ENCODE measurements at places on chromosomes 2 and 18.

DNA sequence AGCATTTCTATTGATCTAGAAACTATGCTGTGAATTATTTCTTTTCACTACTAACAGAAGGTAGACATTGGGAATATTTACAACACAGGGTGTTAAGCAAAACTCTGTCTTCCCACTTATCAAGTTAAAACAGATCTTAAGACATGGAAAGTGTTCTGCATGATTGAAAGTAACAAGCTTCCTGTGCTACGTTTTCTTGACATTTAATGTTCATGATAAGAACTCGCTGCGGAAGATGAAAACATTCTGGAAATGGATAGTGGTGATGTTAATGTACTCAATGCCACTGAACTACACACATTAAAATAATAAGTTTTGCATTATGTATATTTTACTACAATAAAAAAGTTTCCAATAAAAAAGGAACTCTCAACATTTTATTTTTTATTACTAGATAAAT, 74.4 kb upstream of the SCN7A start:
- no peak for DNase-seq

- no peak for DNase-seq
Measured at GRCh38 chr2:12658310-12658945, 58.3 kb upstream of the TRIB2 start.

DNA sequence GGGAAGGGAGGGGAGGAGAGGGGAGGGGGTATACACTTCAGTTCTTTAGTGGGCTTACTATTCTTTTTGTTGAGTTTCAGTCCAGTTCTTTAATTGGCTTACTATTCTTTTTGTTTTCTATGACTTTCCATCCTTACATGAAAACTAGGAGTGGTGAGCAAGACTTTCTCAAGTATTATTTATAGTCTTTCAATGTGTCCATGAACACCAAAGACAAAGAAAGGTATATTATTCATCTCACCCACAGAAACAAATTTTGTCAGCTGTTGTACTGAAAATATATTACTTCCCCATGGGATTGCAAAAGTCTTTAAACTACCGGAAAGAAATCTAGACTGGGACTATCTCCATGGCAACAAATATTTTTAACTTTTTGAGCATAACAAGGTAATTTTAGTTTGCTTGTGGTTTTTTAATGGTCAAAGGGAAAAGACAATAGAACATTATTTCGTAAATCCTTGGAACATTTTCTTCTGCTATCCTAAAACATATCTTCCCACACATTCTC, 17.6 kb downstream of the ADAM17 start:
- DNase-seq: no peak

DNA sequence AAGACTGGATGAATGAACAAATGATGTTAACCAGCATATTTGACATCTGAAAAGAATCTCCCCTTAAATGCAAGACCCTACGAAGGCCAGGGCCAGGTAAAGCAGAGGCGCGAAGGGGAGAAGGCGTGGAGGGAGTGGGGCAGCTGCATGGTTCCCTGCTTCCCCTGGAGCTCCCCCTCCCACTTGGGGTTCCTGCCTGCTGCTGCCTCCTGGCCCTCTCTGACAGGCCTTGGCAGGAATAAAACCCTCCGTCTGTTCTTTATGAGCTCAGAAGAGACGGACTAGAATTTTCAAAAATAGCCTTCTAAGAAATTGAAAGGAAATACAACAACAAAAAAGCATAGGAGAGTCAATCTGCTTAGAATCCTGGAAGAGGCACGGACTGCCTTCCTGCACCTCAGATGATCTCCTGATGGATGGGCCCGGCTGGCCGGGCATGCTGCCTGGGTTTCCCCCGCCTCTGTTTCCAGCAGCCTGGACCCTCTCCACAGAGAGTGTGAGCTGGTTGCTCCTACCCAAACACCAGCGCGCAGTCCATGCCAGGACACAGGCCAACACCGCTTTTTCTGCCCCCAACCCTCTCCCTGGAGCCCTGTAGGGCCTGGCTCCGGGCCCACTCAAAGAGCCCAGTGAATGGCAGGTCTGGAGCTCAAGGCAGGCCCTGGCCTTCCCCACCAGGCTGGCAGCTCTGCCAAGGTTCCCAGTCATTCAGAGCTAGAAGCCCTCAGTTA, 23.9 kb downstream of the CFAP65 start:
- DNase-seq: no peak

DNA sequence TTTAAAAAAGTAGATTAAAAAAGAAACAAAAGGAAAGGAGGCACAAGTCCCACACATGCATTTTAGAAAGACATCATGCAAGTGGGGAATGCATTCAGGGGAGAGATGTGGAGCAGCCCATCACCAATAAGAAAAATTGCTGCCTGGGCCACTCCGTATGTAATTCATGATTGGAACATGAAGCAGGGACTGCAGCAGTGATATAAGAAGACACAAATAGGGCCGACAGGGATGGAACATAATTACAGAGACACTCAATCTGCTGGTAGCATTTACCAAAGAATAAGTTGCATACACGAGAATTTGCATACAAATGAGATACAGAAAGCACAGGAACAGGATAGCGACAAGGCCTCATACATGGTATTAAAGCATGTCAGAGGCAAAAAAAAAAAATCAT, 6.5 kb upstream of the AFF3 start:
- DNase-seq: no peak

DNA sequence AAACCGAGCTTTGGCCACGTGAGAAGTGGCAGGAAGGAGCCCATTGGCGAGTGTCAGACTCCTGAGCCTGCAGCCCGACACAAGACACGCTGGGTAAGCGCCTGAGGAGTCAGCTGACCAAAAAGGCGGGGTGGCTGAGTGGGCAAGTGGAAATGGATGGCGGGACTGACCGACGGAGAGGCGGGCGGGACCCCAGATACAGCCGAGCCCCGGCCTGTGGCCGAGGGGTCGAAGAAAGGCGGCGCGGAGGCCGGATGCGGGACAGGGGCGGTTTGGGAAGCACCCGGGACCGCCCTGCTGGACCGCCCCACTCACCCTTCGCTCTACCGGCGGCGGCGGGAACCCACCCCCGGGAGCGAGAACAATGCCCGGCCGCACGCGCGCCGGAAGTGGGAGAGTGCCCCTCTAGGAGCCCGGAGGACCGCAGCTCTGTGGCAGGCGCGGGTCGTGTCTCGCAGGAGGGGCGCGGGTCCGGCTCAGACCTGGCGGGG, 22.8 kb downstream of the ZSCAN30 start:
- no peak for DNase-seq

- no peak for DNase-seq
Measured at GRCh38 chr2:113137827-113138226, 10.4 kb downstream of the IL1RN start.

DNA sequence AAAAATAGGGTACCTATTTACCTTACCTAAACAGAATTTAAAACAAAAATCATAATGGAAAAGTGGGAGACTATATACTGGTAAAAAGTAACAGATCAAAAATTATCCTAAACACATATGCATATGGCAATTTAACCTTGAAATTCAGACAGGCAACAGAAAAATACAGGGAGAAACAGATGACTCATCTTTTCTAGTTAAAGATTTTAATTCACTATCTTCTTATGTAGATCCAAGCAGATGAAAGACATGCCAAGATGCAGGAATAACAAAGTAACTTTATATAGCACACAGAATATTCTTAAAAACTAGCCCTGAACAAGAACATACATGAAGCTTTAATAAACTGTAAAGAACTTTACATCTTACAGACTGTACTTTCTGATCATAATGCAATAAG, 30.9 kb downstream of the PRPF40A start:
- DNase-seq: no peak

DNA sequence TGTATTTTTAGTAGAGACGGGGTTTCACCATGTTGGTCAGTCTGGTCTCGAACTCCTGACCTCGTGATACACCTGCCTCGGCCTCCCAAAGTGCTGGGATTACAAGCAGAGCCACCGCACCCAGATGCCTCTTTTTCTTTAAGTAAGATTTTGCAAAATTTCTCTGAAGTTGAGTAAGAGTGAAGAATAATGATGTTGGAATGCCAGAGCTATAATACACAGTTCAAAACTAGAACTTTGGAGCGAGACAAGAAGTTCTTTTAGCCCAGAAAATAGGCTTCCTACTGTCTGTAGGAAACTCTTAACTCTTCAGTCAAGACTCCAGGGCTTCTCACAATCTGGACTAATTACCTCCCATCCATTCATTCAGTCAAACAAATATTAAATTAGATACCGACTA, 51.4 kb downstream of the MARCHF4 start:
- DNase-seq: no peak

All from mesothelial cell of epicardium (in vitro differentiated cells).